ENCODE measurements at places on chromosomes 2 and 18. TPM values are rescaled to one million over a fixed set of nuclear protein-coding genes. Genes with fewer than 3 reads are reported as not detected.

The CKAP2L gene
- total RNA-seq: 13.5 TPM

The REEP1 gene
- 1.8 TPM for total RNA-seq

The HOXD1 gene
- total RNA-seq: 8.3 TPM

The GLI2 gene
- total RNA-seq: 2.0 TPM

The IL1RN gene
- total RNA-seq: 1.5 TPM

The XRCC5 gene
- 244 TPM for total RNA-seq

The PID1 gene
- 40.3 TPM for total RNA-seq

The DUSP11 gene
- total RNA-seq: 19.1 TPM

The COQ10B gene
- 38.5 TPM for total RNA-seq

The MC5R gene
- not detected for total RNA-seq
